ENCODE measurements at places on chromosomes 2 and 18. TPM values are rescaled to one million over a fixed set of nuclear protein-coding genes. Genes with fewer than 3 reads are reported as not detected.
A peak's percentile ranks its signal among the peaks of the same experiment; 100 is the strongest.

DNA sequence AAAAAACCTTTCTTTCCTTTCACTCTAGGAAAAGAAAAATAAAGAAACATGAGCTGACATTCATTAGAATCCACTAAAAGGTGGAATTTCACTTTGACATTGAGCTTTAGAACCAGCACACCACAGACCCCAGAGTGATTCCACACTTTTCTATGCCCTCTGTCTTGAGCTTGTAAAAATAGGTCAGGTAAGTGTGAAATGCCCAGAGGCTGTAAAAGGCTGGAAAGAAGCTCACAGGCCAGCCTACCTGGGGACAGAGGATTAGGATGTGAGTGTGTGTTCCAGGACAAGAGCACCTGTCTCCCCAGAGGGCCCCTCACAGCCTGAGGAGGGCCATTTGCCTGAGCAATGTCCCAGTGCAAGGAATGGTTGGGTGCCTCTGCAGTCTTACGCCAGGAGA lies 56.3 kb upstream of the MYO3B start:
- H3K4me1 ChIP-seq = no peaks in the 10 kb centered on the region
- no peak overlapping the region for H3K4me3 ChIP-seq
- no peak for DNase-seq
- no peaks in the 10 kb centered on the region for H3K27me3 ChIP-seq
- no peaks in the 10 kb centered on the region for H3K36me3 ChIP-seq

DNA sequence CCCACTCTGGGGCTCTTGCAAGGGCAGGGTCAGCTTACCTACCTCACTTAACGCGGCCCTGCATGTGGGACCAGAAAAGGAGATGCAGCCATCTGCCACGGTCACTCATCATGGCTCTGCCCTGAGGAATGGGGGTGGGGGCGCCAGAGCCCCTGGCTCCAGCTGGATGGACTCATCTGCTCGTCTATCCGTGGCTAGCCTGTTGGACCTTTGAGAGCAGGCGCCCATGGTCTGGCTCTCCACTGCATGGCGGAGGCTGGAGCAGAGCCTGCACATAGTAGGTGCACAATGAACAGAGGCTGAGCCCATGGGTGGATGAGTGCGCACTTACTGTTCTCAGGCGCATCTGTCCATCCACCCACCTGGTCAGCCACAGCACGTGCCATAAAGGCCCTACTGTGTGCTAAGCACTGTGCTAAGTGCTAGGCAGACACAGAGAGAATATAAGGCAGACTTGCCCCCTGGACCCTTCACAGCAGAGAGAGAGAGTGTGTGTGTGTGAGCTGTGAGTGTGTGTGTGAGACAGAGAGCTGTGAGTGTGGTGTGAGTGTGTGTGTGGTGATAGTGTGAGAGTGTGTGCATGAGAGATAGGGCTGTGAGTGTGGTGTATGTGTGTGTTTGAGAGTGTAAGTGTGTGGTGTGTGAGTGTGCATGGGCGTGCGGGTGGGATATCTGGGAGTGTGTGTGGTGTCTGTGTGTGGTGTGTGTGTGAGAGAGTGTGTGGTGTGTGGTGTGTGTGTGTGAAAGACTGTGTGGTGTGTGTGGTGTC lies 151.3 kb downstream of the TFCP2L1 start:
- no peaks in the 10 kb centered on the region for H3K36me3 ChIP-seq
- no peaks in the 10 kb centered on the region for H3K4me1 ChIP-seq
- no peak for DNase-seq

DNA sequence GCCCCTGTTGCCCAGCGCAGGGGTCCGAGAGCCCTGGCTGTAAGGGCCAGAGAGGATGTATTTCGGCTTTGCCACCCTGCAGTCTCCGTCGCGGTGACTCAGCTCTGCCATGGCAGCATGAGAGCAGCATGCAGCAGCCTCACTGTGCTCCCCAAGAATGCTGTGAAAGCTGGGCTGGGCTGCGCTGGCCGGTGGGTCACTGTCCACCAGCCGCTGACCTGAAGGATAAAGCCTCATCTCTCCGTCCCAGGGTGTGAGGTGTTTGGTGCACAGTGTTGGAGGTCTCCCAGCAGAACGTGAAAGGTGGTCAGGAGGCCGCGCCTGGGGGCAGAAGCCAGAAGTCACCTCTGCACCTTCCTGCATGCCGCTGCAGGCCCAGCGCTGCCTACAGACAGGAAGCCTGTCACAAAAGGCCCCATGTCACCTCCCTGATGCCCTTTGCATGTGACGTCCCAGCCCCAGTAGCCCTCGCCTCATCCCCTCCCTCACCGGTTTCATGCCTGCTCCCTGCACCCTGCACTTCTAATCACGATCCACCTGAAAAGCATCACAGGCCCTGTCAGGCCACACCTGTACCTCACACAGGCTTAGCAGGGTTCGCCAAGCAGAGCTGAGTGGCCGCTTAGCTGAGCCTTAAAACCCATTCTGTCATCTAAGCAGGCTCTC lies 342.1 kb downstream of the EIPR1 start:
- DNase-seq = peak; percentile 87
- H3K4me3 ChIP-seq = no peak overlapping the region
- H3K27ac ChIP-seq = no peak overlapping the region
- no peaks in the 10 kb centered on the region for H3K4me1 ChIP-seq
- H3K27me3 ChIP-seq = peaks cover 14% of the 10 kb centered on the region
- H3K36me3 ChIP-seq = no peaks in the 10 kb centered on the region

DNA sequence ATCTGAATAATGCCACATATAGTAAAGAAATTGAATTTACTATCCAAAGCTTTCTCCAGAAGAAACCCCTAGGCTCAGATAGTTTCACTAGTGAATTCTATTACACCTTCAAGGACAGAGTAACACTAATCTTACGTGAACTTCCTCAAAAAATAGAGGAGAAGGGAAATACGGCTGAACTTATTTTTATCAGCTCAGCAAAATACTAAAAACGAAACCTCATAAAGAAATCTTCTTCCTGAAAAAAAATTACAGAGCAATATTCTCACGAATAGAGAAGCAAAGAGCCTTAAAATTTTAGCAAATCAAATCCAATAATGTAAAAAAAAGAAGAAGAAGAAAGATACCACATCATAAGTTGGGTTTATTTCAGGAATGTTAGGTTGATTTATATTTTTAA lies 14.7 kb downstream of the CAPN13 start:
- H3K27me3 ChIP-seq = no peaks in the 10 kb centered on the region
- no peaks in the 10 kb centered on the region for H3K36me3 ChIP-seq
- no peak for DNase-seq
- H3K4me1 ChIP-seq = no peaks in the 10 kb centered on the region
- H3K27ac ChIP-seq = no peak overlapping the region

GRCh38 chr2:80059447-80059846 lies 245.1 kb downstream of the LRRTM1 start:
- no peak overlapping the region for H3K27ac ChIP-seq
- H3K36me3 ChIP-seq = no peaks in the 10 kb centered on the region
- H3K27me3 ChIP-seq = no peaks in the 10 kb centered on the region
- no peak overlapping the region for H3K4me3 ChIP-seq
- no peak for DNase-seq

Gene C2orf66
- total RNA-seq = not detected

Gene KIF5C
- 3.3 TPM for total RNA-seq

Data from esophagus muscularis mucosa (tissue), 4 donors.